ENCODE measurements at places on chromosomes 4 and X. TPM values are rescaled to one million over a fixed set of nuclear protein-coding genes. Genes with fewer than 3 reads are reported as not detected.

DNA sequence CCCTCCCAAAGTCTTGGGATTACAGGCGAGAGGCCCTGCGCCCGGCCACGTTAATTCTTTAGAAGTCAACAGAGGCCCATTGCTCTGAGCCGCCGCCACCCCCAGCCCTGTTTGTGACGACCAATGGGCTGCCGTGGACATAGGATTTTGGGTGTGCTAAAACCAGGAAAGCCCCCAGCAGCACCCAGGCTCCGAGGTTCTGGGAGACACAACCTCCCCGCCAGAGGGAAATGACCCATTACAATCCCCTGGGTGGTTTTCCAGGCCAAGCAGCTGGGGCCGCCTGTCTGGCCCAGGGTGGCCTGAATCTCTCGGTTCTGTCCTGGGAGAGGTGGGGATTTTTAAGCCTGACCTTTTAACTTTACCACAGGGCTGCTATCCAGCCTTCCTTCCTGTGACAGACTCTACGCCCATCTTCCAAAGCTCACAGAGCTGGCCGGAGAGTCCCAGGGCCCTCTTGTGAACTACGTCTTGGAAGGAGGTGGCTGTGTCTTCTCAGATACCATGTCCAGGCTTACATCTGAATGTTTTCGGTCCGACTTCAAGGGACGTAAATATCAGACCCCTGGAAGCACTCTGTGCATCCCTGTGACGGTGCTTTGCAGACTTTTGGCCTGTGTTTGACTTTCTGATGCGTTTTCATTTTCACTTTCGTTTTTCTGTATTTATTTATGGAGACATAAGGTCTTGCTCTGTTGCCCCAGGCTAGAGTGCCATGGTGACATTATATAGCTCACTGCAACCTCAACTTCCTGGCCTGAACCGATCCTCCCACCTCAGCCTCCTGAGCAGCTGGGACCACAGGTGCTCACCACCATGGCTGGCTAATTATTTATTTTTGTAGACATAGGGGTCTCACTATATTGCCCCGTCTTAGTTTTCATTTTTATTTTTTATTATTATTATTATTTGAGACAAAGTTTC is 36.0 kb downstream of the P2RY8 start:
- DNase-seq, result no peak

- peak; percentile 34 for DNase-seq
Observed at GRCh38 chr4:3406431-3406830, 35.3 kb upstream of the HGFAC start.

DNA sequence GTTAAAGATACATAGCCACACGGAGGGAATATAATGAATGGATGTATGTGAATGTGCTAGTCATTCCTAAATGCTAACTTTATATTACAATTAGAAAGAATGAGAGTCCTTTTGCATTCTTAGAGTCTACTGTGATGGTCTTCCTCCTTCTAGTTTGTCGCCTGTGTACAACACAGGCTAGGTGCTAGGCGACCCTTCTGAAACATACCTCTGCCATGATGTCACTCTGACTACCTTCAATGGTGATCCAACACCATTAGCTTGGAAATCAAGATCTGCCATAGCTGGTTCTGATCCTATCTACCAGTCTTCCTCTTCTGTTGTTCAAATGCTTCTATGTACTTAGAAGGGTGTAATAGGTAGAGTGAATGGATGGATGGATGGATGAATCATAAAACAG is 151.2 kb downstream of the MGST2 start:
- DNase-seq, result no peak

DNA sequence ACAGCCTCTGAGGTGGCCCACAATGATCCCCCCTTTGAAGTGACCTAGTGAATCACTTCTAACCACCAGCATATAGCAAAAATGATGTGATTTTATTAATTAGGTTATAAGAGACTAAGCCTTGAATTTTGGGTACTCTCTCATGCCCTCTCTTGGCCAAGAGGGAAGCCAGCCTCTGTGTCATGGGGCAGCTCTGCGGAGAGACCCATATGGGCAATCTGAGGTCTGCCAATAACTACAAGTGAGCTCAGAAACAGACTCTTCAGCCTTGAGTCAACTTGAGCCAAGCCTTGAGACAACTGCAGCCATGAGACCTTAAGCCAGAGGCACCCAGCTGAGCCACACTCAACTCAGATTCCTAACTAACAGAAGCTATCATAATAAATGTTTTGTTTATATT is 45.7 kb downstream of the MANBA start:
- DNase-seq, result no peak

- no peak for DNase-seq
Observed at GRCh38 chr4:76652389-76652788, 217.4 kb downstream of the SHROOM3 start.

GRCh38 chrX:148741441-148741840 is 241.0 kb downstream of the AFF2 start:
- no peak for DNase-seq

GRCh38 chr4:174154215-174154854 is 129.1 kb downstream of the FBXO8 start:
- DNase-seq, result no peak

DNA sequence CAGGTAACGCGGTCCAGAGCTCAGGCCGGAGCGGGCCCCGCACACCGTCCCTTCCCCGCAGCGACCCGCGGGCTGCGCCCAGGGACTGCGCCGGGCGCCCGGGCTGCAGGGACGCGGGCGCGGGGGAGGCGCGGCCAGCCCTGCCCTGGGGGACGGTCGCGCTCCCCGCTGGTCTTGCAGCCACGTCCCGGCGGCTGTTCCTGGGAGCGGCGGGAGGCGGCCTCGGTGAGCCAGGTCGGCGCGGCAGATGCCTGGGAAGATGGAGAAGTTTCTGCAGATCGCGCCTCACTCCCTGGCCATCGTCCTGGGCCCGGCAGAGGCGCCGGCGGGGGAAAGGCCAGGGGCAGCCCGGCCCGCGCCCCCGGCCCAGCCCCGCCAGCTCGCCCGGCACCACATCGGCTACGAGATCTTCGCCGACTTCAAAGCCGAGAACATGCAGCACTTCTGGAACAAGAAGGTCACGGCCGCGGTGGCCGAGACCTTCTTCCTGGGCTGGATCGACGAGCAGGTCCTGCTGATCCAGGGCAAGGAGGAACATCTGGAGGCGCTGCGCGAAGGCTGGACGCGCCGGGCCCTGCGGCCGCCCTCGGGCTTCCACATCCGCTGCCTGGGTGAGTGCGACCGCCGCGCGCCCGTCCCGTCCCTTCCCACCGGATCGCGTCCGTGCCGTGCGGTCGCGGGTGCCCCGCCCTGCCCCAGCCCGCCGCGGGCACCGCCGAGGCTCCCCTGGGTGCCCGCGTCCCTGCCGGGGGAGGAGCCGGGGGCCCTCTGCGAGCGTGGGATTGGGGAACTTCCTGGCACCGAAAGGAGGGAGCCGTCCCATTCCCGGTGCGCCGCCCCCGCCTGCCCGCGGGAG is 107.4 kb upstream of the STOX2 start:
- DNase-seq, result no peak

DNA sequence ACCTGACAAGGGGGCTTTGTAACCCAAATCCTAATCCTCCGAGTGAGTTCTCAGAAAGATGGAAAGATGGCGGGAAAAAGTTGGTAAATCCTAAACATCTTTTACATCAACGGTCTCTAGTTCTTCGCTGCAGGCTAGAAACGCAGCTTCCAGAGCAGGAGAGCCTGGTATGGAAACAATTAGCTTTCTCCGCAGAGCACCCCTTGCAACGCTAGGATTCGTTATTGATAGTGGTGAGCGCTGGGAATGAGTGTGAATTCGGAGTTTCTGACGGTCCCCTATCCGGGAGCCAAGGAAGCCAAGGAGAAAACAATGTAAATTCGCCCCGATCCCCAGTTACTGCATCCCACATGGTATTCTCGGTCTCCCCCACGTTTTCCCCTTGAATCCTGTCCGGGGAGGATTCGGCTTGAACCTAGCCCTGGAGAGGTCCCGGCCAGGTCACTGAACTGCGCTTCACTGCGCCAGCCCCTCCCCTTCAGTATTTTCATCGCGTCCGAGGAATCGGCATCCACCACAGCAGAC is 4.7 kb upstream of the NEUROG2 start:
- no peak for DNase-seq

DNA sequence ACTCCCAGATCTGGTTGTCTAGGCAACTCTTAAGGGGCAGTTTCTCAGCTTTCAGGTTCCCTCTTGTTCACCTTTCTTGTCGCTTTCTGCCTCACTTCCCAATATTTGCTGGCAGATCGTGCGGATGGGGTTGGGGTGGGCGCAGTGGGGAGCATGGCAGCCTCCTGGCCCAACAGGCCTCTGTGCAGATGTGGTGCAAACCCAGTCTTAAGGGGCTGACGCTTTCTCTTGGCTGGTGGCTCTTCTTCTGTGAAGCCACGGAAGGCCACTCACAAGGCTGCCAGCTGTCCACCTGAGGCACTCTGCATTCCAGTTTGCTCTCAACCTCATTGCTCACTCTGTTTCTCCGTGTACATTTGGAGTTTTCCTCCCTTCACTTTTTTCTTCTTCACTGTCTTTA is 61.7 kb downstream of the NBDY start:
- no peak for DNase-seq

DNA sequence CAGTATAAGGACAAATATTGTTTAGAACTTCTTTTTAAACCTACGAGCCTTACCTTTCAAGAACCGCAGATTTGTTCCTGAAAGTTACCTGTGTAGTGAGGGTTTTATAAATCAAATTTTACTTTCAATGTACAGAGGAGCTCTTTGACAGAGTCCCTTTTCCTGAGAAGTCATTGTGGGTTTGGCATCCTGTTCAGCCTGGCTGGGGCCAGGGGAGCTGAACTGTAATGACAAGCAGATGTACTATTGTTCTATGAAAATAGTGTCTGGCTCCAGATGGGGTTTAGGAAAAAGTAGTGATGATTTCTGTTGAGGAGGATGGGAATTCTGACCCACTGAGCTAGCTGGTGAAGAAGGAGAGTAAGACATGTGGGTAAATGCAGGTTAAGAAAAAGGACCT is 196.2 kb upstream of the PGRMC2 start:
- no peak for DNase-seq

DNA sequence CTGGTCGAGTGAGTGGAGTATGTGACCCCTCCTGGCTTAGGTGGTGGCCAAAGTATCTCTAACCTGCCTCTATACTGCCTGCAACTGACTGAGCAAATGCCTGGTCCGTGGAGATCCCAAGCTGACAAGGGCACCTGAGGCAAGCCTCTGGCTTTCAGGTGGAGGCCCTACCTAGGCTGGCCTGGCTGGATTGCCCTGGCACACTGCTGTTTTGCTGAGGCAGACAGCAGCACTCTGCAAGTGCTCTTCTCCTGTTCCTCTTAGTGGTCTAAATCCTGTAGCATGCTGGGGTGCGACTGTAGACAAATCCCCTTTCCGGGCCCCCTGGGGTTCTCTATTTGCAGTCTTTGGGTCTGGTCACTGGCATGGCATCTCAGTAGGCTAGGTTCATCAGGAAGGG is 44.8 kb downstream of the PNMA5 start:
- no peak for DNase-seq

GRCh38 chr4:152937336-152938236 is 1.5 kb downstream of the FHDC1 start:
- DNase-seq, result peak; percentile 28

DNA sequence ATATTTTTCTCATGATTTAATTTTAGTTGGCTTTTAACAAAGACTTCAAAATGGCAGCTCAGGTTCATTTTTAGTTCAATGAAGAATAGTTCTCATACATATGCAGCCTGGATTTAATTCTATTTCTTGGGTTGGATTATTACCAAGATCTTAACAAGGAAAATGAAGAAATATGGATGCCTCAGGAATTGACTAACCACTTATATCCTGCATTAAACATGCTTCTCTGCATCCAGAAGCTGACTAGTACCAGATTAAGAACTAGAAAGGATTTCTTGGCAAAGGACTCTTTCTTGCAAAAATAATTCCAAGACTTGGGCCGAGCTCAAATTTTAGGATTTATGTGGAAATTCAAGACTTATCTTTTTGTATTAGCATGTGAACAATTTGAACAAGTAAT is 5.6 kb upstream of the KLHL2 start:
- DNase-seq, result no peak

DNA sequence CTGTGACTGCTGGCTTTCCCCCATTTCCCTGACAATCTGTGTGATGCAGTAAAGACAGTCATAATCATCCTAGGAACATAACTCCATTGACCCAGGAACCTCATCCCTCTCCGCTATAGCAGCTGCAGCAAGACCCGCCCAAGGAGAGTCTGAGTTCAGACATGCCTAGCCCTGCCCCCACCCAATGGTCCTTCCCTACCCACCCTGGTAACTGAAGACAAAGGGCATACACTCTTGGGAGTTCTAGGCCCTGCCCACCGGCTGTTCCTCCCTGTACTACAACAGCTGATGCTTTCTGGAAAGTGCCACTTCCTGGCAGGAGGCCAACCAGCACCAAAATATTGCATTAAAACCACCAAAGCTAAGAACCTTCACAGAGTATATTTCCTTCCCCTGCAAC is 1035.6 kb downstream of the C4orf33 start:
- DNase-seq, result no peak

- no peak for DNase-seq
Observed at GRCh38 chr4:52004414-52004813, 15.7 kb downstream of the LRRC66 start.

DNA sequence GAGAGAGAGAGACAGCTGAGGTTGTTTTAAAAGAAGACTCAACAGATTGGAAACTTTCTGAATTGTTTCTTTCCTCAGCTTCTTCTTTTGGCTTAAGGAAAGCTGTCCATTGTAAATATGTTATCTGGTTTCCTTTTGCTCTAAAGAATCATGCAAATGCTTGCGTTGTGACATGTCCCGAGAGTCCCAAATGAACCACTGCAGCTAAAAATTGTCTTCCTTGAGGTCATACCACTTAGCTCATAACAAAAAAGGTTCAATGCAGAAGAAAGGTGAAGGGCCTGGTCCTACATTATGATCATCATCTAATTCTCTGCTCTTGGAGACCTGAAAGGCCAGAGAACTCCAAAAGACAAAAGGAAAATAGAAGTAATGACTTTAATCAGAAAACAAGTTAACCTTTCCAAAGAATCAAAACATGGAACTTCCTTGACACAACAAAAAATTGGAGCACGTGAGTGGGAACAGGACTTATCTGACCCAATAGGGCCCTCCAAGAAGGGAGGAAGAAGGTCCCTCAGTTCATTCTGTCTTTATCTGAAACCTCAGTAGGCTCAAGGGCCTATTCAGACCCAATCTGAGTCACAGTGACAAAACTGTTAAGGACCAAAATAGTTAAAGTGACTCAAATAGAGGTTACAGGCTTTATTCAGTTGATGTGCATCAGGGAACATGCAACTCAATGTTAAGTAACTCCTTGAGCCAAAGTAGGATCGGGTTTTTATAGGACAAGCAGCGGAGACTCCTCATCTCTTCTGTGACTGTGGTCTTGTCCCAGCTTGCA is 14.7 kb upstream of the VSIG1 start:
- no peak for DNase-seq

- no peak for DNase-seq
Observed at GRCh38 chrX:150536455-150537116, 31.8 kb upstream of the MTM1 start.

GRCh38 chr4:88981993-88982392 is 75.0 kb downstream of the FAM13A start:
- DNase-seq, result no peak

PNMA6F gene
- total RNA-seq, result not detected

TMEM150C gene
- total RNA-seq, result 52.1 TPM

KLB gene
- 2.0 TPM for total RNA-seq

ERVMER34-1 gene
- total RNA-seq, result not detected

NWD2 gene
- 0.48 TPM for total RNA-seq

CXorf65 gene
- total RNA-seq, result not detected

GJB1 gene
- total RNA-seq, result 6.9 TPM

Measured in breast epithelium (tissue), 4 donors.